ENCODE measurements at places on chromosomes 1 and 21.

DNA sequence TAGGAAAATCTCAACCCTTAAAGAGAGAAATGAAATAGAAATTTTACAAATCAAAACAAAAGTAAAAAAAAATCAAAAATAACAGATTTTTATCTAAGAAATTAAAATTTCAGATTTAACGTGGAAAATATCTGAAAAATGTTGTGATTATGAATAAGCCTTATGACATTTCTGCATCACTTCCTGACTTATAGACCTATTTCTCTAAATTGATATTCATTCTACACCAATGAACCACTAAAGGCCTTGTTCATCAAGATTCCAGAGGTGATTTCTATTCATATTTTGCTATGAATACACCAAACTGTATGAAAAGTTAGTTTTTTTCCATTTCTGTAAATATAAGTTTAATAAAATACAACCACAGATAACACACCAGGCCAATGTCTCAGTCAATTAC, 261.5 kb downstream of the SMYD3 start:
- DNase-seq: no peak

- DNase-seq: no peak
These were observed 120.9 kb downstream of the SYT2 start for GRCh38 chr1:202589190-202589930.

GRCh38 chr1:4133297-4133938, 233.3 kb upstream of the C1orf174 start:
- DNase-seq: no peak

GRCh38 chr1:117719004-117719403, 113.2 kb downstream of the TENT5C start:
- DNase-seq: no peak

- DNase-seq: no peak
These were observed 346.2 kb downstream of the BARHL2 start for GRCh38 chr1:90370686-90371447.

DNA sequence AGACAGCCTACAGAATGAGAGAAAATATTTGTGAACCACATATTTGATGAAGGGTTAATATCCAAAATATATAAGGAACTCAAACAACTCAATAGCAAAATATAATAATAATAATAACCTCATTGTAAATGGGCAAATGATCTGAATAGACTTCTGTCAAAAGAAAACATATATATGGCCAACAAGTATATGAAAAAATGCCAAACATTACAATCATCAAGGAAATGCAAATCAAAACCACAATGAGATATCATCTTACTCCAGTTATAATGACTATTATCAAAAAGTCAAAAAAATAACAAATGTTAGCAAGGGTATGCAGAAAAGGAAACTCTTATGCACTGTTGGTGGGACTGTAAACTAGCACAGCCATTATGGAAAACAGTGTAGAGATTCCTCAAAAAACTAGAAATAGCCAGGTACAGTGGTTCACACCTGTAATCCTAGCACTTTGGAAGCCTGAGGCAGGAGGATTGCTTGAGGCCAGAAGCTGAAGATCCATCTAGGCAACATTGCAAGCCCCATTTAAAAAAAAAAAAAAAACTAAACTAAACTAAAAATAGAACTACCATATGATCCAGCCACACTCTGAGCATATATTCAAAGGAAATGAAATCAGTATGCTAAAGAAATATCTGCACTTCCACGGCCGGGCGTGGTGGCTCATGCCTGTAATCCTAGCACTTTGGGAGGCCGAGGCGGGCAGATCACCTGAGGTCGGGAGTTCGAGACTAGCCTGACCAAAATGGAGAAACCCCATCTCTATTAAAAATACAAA, 17.3 kb upstream of the TRIM67 start:
- DNase-seq: no peak

- DNase-seq: no peak
These were observed 59.6 kb downstream of the CC2D1B start for GRCh38 chr1:52306227-52307006.

- peak; percentile 45 for DNase-seq
These were observed 1.7 kb downstream of the CDC14A start for GRCh38 chr1:100353988-100354387.

- no peak for DNase-seq
These were observed 682 bp downstream of the SUCO start for GRCh38 chr1:172533513-172534151.

DNA sequence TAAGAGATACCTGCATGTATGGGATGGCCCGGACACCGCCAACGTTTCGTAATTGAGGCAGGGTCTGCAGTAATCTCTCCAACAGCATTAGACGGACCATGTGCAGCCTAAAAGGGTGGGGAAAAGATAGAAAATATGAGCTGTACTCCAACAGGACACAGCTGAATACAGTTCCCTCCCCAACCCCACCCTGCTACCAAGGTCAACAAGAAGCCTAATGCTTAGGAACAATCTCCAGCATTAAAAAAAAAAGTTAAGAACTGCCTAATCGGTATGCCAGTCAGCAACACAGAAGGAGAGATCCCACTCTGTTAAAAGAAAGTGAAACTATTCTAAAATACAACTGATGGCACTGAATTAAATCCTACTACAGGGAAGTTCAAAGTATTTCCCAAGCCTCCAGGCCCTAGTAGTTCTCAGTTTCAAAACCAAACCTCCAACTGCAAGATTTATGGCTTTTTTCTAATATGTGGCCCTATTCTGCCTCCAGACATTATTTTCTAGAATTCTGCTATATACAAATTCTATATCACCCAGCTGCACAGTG, 81.0 kb downstream of the UBR4 start:
- no peak for DNase-seq

- DNase-seq: no peak
These were observed 96.4 kb upstream of the RGS4 start for GRCh38 chr1:162972773-162973172.

GRCh38 chr1:220971221-220971620, 92.0 kb downstream of the HLX start:
- no peak for DNase-seq

DNA sequence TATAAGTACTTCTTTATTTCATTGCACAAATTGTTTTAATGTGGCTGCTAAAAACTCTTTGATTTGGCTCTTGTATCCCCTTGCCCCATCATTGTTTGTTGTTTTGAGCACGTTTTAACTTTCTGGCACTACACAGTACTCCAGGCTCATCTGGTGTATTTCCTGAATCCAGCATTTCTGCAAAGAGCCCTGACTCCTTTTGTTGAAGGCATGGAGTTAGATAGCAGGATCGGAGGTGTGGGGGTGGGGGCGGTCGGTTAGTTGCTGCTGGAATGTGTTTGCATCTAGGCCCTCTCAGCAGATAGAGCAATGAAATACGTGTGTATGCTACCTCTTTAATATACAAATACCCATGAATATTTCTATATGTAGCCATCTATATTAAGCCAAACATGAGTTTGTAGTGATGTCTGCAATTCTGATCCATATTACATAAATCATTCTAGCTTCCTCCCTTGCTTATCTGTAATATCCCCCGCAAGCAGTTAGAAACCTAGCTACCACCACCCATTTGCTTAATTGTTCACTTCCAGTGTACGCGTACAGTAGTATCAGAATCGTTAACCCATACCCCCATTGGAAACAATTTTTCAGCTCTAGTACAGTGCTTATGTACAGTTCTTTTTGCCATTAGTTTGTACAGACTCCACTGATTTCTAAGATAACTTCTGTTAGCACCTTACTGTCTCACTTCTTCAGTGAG, 106.0 kb downstream of the NOS1AP start:
- no peak for DNase-seq

DNA sequence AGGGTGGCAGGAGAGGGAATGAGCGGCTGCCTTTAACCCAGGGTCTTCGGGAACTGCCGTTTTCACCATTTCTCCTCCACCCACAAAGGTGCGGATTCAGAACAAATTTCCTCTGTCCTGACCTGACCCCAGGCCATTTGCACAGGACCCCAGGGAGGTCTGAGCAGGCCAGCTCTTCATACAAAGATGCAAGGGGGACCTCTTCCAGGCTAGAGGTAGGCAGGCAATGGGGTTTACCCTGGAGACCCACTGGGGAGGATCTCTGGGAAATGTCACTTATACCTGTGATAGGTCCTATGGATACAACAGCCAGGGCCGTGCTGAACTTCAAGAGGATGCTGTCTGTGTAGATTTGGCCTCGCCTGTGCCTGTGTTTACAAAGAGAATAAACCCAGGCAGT, 89.7 kb upstream of the VAMP3 start:
- DNase-seq: no peak

DNA sequence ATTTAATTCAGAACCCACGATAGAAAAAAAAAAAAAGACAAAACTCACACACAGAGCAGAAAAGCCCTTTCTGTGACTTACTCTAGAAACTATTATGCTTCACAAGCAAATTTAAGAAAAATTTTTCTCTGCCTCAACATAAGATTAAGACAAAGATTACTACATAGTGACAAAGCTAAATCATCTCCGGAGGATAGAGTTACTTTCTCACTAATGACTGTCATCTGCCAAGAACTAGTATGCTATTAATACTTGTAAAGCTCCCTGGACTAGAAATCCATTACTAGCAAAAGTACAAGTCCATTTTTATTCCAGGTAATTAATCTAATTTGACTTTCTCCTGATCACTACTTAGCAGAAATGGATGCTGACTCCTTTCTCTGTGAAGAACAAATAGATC, 25.9 kb downstream of the GREM2 start:
- DNase-seq: no peak

- no peak for DNase-seq
These were observed 23.1 kb upstream of the TNFRSF1B start for GRCh38 chr1:12143631-12144155.

DNA sequence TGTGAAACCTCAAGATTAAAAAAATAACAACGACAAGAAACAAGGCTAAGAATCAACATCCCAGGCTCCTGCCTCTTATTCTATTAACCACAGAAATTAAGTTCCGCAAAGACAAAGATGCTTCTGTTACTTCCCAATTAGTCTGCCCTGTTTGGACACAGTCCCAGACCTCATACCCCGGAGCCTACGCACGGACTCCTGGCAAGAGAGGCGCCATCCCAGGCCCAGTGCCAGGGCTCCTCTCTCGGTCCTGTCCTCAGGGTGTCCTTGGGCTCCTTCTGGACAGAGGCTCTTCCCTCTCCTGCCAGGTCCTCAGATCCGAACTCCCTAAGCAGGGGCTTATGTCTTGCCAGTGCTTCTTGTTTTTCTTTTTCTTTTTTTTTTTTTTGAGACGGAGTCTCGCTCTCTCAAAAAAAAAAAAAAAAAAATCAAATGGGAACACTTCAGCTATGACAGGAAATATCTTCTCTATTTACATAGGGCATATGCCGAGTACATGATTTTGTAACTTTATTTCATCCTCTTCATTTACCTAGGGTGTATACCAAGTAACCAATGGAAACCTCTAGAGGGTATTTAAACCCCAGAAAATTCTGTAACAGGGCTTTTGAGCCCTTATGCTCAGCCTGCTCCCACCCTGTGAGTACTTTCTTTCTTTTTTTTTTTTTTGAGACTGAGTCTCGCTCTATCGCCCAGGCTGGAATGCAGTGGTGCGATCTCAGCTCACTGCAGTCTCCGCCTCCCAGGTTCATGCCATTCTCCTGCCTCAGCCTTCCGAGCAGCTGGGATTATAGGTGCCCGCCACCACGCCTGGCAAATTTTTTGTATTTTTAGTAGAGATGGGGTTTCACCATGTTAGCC, 11.7 kb upstream of the ENO1 start:
- DNase-seq: peak; percentile 77

DNA sequence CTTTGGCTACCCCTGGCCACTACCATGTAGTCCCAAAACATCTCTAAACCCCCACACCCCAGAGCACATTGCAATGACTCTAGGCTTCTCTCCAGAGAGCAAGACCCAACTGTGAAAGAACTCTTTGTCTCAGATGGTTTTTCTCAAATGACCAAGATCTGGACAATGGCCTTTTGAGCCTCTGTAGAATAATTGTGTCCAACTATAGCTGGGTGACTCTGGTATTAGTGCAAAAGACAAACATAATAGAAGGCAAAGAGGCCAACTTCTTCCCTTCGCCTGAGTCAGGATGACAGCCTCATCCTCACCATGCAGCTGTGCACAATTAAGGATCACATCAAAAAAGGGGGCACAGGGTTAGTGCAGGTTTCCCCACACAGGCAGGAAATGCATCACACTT, 139.6 kb downstream of the BRINP2 start:
- DNase-seq: no peak

- no peak for DNase-seq
These were observed 119.7 kb upstream of the LMO4 start for GRCh38 chr1:87208931-87209330.

- DNase-seq: no peak
These were observed 84.6 kb downstream of the MAN1C1 start for GRCh38 chr1:25701030-25701785.

DNA sequence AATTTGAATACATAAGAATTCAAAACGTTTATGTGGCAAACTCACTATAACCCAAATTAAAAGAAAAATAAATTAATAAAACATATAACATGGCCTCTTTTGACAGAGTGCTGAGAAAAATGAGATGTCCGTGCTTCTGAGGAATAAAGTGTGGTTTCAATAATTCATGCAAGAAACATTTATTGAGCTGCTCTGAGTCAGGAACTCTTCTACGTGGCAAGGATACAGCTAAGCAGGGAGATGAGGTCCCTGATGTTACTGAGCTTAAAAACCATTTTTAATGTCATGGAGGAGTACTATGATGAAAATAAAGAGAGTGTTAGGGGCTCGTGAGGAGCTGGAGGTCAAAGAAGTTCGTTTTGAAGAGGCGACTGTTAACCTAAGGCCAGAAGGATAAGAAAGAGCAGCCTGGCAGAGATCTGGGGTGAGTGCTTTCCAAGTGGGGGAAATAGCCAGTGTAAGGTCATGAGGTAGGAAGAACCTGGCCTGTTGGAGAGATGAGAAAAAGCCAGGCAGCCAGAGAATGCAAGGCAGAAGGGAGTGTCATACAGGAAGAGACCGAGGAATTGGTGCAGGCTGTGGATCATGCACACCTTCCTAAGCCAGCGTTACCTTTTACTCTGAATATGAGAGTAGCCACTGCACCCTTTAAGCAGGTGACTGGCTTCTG, 182.2 kb upstream of the DUSP10 start:
- DNase-seq: no peak

GRCh38 chr1:47441450-47442106, 3.7 kb downstream of the FOXD2 start:
- DNase-seq: no peak

- DNase-seq: no peak
These were observed 165.9 kb downstream of the PCBP3 start for GRCh38 chr21:45809421-45809820.

- DNase-seq: no peak
These were observed 14.9 kb downstream of the RAP1GAP start for GRCh38 chr1:21654209-21654608.

DNA sequence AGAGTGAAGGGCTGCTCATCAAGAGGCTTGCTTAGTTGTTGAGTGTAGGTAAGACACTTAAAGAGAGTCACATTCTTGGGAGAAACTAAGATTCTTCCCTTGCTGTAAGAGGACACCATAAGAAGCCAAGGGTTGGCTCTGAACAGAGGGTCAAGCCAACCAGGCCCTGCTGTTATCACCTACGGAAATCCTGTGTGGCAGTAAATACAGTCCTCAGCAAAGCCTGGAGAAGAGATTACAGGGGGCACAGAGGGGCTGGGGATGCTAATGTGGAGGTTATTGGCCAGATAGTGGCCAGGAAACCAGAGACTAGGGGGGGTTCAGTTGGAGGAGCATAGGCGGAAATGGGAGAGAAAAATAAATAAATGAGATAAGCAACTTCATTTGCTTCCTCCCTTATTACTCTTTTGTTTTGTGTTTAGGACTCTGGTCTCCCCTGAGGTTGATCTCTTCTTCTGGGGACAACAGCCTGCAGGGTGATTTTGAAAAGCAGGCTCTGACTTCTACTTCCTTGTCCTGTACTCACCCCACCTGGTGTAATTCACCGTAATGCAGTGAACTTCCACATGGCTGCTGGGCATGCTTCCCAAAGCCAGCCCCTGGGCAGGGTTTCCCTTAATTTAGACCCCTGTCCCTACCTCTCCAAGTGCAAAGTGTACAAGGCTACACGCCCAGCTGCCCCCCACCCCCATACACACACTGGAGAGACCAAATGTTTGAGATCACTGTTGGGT, 40.9 kb downstream of the MTARC1 start:
- no peak for DNase-seq
